ENCODE measurements at places on chromosomes 1 and 21.

GRCh38 chr1:88612292-88612691, 71.8 kb upstream of the PKN2 start:
- DNase-seq: no peak

GRCh38 chr1:93255222-93256079, 74.9 kb downstream of the CCDC18 start:
- peak; percentile 55 for DNase-seq

- no peak for DNase-seq
Measured at GRCh38 chr1:31837451-31838158, 21.8 kb upstream of the SPOCD1 start.

DNA sequence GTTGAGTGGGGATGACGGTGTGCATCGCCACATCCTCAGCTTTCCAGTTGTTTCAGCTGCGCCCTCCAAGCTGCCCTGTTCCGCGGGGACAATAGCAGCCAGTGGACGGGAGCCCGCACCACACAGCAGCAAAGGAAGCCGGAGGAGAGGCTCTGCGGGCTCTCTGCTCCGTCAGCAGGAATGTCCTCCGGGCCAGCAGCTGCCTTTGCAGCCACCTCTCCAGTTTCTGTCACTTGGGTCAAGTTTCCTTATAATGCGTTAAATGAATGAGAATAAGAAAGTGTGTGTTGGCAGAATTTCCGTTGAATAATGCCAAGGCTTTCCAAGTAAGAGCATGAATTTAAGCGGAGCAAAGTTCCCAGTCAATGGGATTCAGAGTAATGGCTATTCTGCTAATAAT, 263.3 kb downstream of the KIF26B start:
- DNase-seq: no peak

- no peak for DNase-seq
Measured at GRCh38 chr1:41724248-41724647, 194.5 kb downstream of the HIVEP3 start.

DNA sequence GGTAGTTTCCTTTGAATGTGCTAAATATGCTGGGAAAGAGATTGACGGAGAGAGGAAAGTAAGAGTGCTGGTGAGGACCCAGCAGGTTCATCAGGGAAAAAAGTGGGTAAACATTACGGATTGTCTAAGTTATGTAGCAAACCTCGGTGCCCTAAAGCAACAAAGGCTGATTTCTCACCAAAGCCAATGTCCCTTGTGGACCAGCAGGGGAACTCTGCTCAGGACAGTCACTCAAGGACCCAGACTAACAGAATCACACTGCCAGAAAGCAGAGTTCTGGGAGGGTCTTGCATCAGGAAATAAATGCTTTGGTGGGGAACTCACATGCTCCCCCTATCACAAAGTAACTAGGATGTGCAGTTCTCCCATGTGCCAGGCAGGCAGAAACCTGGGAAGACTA, 1.7 kb upstream of the IKBKE start:
- DNase-seq: no peak

GRCh38 chr1:162055062-162055461, 14.4 kb upstream of the NOS1AP start:
- peak; percentile 85 for DNase-seq

GRCh38 chr1:156513185-156513584, 12.6 kb upstream of the MEF2D start:
- no peak for DNase-seq
